ENCODE measurements at places on chromosomes 12 and 14.

DNA sequence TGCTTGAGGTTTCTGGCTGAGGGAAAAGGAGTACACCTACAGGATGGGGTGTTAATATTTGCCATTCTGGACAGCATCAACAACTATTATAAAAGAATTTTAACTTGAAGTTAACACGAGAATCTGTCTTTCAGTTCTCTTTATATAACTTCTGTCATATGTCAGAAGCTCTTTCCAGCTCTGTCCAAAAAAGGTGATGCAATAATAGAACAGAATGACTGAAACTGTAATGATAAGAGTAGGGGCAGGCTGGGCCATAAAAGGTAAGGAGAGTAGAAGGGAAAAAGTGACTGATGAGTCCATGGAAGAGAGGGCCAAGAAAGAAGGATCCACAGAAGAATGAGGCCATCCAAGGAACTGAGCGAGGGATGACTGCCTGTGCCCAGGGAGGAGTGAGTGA is 966.7 kb upstream of the FBXO33 start:
- no peak for DNase-seq

- DNase-seq: no peak
Observed at GRCh38 chr14:40058901-40059897, 627.0 kb upstream of the FBXO33 start.

- no peak for DNase-seq
Observed at GRCh38 chr14:78356391-78356790, 186.2 kb downstream of the NRXN3 start.

DNA sequence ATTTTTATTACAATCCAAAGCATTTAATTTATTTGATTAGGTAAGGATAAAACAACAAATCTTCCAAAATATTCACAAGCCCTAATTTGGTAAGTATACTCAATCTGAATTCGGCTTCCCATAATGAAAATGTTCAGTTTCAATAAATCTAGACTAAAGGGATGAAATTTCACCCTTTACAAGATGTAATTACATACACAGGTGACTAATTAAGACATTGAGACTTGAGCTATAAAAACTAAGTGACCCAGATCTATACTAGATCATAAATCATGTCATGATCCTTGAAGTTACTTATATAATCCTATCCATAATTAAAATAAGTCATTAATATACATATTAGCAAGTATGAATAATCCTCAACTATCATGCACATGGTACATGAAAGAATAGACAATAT is 36.6 kb downstream of the LRP6 start:
- no peak for DNase-seq

DNA sequence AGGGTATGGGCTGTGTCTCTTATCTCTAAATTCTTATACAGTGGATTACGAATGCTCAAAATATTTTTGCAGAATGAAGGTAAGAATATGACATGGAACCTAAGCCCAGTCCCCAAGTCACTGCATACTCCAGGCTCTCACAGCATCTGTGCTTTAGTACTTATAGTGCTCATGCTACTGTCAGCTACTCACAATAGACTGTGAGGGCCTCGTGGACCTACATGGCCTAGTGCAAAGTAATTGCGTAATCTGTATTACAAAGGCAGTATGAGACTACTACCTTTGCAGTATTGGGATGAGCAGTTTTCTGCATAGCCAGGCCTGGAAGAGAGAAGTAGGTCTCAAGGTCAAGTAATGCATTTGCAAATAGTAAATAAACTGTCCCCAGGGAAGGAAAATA is 27.9 kb downstream of the VWF start:
- DNase-seq: no peak

GRCh38 chr12:130818635-130819576 is 20.1 kb downstream of the STX2 start:
- DNase-seq: peak; percentile 94

- no peak for DNase-seq
Observed at GRCh38 chr12:32159925-32160324, 53.3 kb downstream of the BICD1 start.

DNA sequence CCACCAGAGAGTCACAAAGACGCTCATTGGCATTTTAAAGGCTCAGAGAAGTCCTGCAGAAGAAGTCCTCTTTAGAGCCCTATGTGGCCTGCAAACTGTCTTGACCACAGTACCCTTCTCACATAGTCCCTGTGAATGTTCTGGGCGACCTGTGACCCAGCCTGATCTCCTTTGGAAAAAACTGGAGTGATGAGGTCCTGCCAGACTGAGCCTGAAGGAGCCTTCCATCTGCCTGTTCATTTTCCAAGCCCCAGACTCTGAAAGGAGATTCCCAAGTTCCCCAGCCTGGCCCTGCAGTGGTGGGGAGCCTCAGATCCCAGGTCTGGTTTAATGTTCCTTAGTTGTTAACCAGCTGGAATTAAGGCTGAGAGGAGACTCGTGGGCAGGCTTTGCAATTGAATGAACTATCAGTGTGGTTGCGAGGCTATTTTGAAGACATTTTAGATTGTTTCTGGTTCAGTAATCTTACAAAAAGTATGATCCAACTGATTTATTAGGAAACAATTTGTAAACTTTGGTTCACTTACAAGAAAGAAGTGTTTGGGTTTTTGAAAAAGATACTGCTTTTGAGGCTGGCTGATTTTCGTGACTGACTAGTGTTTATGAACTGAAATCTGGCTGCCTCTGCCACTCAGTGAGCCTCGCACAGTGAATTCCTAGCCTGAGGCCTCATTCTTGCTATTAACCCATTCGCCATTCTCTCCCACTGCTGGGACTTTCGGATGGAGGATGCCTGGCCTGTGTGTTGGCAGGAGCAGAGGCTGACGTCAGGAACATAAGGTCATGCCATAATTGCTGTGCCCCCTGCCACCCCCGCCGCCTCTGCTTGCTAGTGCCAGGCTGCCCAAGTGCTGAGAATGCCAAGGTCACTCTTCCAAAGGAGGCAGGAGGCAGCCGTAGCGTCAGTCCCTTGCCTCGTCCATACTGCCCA is 249.0 kb downstream of the CACNA1C start:
- no peak for DNase-seq

- DNase-seq: no peak
Observed at GRCh38 chr14:77221241-77221871, 39.8 kb downstream of the TMEM63C start.

DNA sequence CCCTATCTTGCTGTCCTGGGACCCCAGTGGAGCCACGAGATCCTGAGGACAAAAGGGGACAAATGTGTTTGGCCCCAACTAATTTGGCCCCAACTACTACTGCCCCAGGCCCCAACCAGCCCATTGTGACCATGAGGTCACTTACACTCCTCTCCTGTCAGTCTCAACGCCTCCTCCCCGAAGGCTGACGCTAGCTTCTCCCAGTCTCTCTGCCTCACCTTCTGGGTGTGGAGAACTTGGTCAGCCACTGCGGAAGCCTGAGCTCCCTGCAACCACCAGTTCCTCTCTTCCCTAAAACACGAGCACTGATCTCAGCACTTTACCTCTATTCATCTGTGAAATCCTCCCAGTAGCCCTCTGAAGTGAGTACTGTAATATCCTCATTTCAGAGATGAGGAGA is 13.3 kb downstream of the FAM181A start:
- peak; percentile 66 for DNase-seq

GRCh38 chr14:59944909-59945308 is 25.0 kb downstream of the LRRC9 start:
- DNase-seq: no peak

DNA sequence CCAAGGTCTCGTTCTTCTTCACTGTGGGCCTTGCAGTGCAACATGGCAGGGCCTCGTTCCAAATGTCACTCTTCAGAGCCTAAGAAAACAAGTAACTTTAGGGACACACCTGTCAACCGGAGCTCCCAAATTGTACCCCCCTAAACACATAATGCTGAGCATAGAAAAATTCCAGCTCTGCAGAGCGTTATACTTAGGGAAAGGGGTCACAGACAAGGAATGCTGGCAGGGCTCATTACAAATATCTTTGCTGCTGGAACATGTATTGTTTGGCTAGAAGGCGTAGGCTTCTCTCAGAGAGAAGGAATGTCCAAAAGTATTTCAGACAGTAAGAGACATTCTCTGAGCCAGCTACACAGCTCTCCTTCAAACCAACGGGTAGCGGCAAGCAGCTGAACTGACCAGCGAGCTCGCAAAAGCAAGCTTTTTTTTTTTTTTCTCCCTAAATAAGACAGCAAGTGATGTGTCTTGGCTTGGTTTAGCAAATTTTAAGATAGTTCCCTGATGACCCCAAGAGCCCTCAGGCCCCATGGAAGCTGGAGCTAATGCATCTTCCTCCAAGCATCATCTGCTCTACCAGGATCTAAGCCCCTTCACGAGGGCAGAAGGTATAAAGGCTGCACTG is 24.5 kb downstream of the SSH1 start:
- no peak for DNase-seq

GRCh38 chr12:13573698-13574321 is 377.3 kb downstream of the EMP1 start:
- DNase-seq: no peak

DNA sequence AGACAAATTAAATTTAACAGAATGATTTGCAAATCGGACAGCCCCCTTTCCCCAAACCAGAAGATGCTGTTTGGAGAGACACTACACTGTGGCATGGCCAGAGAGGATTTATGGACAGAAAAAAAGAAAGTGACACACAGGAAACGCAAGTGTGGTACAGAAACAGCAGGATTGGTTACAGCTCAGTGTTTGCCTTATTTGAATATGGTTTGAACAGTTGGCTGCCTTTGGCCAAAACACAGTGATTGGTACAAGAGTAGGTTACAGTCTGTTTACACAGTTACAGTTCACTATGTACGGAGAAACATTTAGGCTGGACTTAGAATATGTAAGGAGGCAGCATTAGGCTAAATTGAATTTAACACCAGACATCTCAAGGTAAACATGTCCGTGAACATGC is 335.3 kb downstream of the NPAS3 start:
- no peak for DNase-seq

GRCh38 chr14:29150659-29151058 is 384.1 kb downstream of the FOXG1 start:
- DNase-seq: no peak

- DNase-seq: peak; percentile 71
Observed at GRCh38 chr12:131929581-131930456, 743 bp downstream of the PUS1 start.

DNA sequence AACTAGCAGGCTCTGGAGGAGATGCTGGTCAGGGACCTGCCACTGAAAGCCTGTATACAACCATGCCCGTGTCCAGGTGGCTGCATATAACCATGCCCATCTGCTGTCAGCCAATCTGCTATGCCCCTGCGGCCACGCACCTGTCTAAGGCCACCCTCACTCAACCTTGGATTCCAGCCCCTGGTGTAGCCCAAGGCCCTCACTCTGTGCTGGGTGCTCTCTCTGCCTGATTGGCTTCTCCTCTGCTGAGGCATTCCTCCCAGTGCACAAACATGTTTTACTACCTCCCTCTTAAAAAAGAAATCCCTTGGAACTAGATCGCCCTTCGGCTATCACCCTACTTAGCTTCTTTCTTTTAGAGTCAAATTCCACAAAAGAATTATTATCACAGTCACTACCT is 45.5 kb downstream of the ZFP36L1 start:
- no peak for DNase-seq

DNA sequence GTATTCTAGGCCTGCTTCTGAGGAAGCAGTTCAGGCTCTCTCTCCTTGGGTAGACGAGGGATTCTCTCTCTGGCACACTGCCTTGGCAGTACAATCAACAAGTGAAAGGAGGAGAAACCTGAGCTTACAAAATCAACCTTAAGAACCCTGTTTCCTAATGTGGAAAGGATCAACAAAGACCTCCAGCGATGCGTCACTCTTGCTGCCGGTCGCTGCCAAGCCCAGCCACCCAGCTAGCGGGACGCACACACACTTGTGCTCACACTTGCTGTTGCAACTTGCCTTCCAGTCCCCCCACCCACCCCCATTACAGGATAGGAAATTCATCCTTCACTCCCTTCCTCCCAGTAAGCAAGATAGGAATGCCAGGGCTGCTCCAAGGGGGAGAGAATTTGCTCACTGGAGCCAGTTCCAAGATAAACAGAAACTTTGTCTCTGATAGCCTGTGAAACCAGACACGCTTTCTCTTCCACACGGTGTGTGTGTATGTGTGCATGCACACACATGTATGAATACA is 144.3 kb downstream of the BCL11B start:
- DNase-seq: peak; percentile 30

- DNase-seq: no peak
Observed at GRCh38 chr14:98375566-98375965, 896.4 kb downstream of the BCL11B start.

GRCh38 chr14:50669441-50669986 is 1.4 kb upstream of the SAV1 start:
- no peak for DNase-seq

DNA sequence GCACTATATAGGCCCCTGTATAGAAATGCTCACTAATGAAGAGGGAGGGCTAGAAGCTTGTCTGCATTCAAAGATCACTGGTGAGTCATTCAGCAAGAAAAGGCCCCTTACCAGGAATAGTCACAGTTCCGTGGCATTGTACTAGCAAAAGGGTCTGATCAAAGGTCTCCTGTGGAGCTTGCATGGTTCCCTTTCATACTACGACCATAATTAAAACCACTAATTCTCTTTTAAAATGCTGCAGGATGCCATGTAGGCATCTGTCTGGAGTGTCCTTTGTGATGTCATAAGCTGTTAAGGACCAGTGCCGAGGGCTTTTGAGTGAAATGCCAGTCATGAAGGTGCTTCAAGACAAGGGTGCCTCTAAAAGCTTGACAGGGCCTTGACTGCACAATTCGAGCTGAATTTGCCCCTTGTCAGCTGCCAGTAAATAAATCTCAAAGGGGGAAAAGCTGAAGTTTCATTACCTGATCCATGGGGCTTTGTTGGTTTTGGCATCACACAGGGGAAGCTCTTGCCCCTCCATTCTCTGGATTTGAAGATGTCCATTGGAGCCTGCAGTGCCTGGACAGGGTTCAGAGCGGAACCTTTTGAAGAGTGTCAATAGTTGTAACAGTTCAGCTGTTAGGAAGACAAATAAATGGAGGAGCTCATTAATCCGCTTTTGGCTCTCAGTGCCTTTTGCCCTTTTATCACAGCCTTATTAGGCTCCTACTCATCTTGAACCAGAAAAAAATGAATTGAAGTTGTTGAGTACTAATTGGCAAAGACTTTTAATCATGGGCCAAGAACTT is 69.1 kb downstream of the TMEM260 start:
- DNase-seq: no peak

DNA sequence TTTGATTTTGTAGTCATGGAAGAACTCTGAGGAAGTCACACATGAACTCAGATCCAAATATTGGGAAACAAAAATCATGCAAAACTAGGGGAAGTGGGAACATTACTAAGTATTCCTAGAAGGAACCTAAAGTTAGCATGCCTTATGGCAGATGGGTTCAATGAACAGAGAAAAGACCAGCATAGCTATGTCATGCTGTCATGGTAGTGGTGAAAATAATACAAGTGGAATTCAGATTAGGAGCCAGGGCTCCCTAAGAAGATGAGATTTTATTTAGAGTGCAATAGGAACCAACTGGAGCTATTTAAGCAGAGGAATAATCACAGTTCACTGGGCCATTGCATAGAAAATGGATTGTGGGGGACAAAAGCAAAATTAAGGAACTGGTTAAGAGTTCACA is 134.0 kb downstream of the DIO2 start:
- no peak for DNase-seq

DNA sequence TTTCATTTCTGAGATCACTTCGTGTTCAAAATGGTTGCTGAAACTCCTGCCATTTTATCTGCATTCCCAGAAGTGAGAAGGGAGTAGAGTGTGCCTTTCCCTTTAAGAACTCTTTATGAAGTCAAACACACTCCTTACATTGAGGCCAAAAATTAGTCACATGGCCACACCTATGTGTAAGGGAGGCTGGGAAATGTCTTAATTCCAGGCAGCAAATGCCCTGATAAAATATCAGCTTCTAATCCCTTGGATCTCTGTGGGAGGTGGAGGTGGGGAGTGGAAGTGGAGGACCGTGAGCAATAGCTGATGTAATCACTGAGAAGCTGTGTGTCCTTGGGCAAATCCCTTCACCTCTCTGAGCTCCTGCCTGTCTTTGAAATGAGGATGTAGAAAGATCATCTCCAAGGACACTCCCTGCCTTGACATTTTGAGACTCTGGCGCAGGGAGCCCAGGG is 22.7 kb upstream of the ANKRD9 start:
- DNase-seq: no peak

All from activated CD8-positive, alpha-beta memory T cell treated with anti-CD3 and anti-CD28 coated beads for 24 hours (primary cell).